Stimulated activated CD8-positive, alpha-beta memory T cell treated with anti-CD3 and anti-CD28 coated beads, Interleukin-12 subunit alpha, Interleukin-12 subunit beta, amount 100 ng/mL, for 1 hour (primary cell): ENCODE measurements at places on chromosomes 7 and 10.

- no peak for DNase-seq
Measured at GRCh38 chr10:2908851-2909630, 158.3 kb upstream of the PFKP start.

- DNase-seq: no peak
Measured at GRCh38 chr10:51397695-51398094, 301.7 kb downstream of the CSTF2T start.

- DNase-seq: peak; percentile 2
Measured at GRCh38 chr7:29102558-29103151, 43.7 kb downstream of the CPVL start.

DNA sequence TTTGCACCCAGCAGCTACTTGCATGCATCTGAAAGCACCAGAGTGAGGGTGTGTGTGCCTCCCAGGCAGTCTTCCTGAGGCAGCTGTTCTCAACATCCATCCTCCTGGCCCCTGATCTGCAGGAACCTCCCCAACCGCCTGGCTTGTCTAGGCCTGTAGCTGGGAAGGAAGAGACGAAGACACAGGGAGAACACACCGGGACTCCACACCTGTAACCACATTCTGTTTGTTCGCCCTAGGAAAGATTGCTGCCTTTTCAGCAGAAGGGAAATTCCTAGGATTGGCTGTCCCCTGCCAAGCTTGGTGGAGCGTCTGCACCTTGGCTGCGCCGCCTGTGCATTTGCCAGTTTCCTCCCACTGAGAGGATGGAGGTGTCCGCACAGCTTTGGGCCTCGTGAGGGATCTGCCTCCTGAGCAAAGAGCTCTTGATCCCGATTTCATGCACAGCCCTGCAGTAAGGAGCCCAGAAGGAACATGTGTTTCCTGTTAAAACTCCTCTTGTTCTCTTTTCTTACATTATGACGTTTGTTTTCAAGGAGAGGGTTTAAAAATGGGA is 154.6 kb downstream of the TPST1 start:
- no peak for DNase-seq

- DNase-seq: no peak
Measured at GRCh38 chr10:60963441-60964256, 19.7 kb upstream of the RHOBTB1 start.

- DNase-seq: no peak
Measured at GRCh38 chr7:114082642-114083165, 163.9 kb upstream of the PPP1R3A start.

GRCh38 chr10:119495021-119495505 is 47.5 kb downstream of the RGS10 start:
- DNase-seq: no peak
